GM18507 (cell line): ENCODE measurements at places on chromosomes 6 and 20.

GRCh38 chr6:156427345-156427744, 349.8 kb upstream of the ARID1B start:
- no peak for DNase-seq

DNA sequence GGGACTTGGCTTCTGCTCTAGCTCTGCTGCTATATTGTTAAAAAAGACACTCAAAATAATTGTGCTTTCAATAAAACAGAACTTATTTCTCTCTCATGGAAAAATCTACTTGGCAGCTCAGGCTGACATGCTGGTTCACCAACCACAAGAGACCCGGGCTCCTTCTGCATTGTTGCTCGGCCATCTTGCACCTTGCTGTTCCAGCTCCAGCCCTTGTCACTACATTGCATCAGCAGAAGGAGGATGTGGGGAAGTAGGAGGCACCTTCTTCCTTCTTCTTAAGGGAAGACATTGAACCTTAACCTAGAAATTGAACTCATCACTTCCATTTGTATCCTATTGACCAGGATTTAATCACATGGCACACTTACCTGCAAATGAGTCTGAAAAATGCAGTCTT, 6.6 kb upstream of the C20orf202 start:
- no peak for DNase-seq

DNA sequence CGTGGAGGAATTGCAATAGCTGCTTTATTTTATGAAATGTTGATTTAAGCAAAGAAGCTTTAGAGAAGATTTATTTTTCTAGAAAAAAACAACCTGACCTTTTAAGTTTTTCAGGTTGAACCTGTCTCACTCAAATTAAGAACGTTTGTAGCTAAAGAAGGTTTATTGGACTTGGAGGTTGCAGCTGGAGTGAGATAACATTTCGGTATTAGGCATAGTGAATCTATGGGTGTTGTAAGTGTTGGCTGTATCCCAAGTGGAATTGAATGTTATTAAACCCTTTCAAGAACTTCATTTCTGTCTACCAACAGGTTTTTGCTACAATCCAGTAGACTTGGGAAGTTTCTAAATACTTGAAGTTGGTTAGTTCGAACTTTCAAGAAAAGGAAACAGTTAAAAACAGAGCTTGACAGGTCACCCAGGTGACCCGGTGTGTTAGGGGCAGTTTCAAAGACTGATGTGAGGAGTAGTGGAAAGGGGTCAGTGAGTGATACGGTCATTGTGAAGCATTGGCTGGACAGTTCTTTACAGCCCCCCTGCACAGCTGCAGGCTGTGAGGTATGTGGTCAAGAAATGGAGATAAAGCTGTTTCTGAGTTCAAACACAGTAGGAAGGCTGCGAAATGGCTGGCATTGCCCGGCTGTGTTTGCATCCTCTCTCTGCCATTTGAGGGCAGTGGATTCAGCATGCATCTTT, 2.4 kb upstream of the TBCC start:
- no peak for DNase-seq

- no peak for DNase-seq
Observed at GRCh38 chr6:154284313-154284853, 72.2 kb downstream of the IPCEF1 start.

GRCh38 chr6:3594201-3594600, 137.4 kb upstream of the SLC22A23 start:
- DNase-seq, result no peak

- no peak for DNase-seq
Observed at GRCh38 chr6:54115966-54116365, 4.7 kb downstream of the MLIP start.
